Spinal cord (tissue), 10 donors: ENCODE measurements at places on chromosomes 13 and 19. TPM values are rescaled to one million over a fixed set of nuclear protein-coding genes. Genes with fewer than 3 reads are reported as not detected.

GRCh38 chr13:111121506-111121905 lies 6.4 kb downstream of the ARHGEF7 start:
- no peak for DNase-seq

DNA sequence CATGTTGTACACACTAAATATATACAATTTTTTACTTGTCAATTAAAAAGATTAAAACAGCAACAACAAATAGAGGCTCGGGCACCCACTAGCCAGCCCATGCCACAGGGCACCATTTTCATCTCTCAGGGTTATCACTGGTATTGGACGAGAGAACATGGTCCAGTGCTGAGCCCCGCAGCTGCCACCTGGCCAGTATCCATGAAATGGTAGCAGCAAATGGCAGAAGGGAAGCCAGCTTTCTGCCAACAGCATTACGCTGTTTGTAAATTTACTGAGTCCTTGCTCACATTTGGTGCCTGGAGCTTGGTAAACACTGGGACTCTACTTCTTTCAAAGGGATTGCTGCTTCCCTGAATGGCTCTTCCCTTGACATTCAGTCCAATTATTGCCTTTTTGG lies 87.9 kb upstream of the WASF3 start:
- DNase-seq, result no peak

The AP3D1 gene
- 165 TPM for polyA plus RNA-seq

DNA sequence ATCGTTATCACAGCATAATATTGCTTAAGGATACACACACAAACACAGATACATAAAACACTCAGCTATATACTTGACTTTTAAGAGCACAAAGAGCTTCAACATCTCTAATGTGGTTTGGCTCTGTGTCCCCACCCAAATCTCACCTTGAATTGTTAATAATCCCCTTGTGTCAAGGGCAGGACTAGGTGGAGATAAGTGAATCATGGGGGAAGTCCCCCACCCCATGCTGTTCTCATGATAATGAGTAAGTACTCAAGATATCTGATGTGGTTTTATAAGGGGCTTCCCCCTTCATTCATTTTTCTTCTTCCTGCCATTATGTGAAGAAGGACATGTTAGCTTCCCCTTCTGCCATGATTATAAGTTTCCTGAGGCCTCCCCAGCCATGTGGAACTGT lies 481.4 kb downstream of the PCDH9 start:
- no peak for DNase-seq

- DNase-seq, result no peak
Measured at GRCh38 chr13:98427331-98427995, 149.4 kb downstream of the STK24 start.
